Glomerular endothelial cell (primary cell): ENCODE measurements at places on chromosomes 1 and 21. TPM values are rescaled to one million over a fixed set of nuclear protein-coding genes. Genes with fewer than 3 reads are reported as not detected.

OR6K3 gene
- not detected in 2 replicates for total RNA-seq

- no peak for DNase-seq
Measured at GRCh38 chr1:172544481-172545104, 11.6 kb downstream of the SUCO start.

- no peak for DNase-seq
Measured at GRCh38 chr1:23168445-23169194, at the start of gene LUZP1. LUZP1 (minus strand) TSS chr1:23168856.

DNA sequence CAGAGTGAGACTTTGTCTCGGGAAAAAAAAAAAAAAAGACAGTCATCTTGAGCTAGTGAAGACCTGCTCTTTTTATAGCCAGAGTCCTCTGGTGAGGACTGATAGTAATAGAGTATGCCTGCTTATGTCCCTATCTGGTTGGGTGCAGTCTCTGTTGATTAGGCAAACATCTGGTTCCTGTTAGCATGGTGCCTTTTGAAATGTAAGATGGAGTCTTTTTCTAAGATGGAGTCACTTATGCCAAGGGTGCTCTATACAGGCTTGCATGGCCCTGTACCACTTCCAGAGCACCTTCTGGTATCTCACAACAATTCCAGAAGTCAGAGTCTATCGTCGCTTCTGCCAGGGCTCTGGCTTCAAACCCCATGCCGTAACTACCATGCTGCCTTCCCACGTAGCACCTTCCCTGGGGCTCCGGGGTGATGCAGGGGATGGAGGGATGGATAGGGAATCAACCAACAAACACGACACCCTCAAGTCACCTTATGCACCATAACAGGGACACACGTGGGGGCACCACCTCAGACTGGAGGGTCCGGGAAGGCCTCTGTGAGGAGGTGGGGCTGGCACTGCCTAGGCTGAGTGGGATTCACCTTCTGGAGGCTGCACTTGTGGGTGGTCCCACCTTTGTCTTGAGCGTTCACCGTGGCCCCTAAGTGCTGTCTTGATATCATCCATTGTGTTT is 11.6 kb upstream of the PADI6 start:
- DNase-seq = no peak

- no peak for DNase-seq
Measured at GRCh38 chr1:160163615-160164014, 12.2 kb downstream of the ATP1A4 start.

DNA sequence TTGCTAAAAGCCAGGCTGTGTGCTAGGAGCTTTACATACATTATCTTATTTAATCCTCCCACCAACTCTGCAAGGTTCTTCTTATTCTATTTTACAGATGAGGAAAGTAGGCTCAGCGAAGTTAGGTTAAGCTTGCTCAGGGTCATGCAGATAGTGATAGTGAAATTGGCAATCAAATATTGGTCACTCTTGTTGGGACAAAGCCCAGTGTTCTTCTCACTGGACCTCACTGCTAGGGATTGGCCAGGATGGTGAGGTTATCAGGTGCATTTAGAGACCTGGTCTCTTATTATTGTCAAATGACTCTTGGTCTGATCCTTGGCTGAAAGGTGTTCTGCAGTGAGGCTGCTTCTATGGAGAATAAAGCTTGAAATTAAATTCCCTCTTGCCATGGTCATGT is 145.1 kb downstream of the CNIH3 start:
- DNase-seq = no peak

DNA sequence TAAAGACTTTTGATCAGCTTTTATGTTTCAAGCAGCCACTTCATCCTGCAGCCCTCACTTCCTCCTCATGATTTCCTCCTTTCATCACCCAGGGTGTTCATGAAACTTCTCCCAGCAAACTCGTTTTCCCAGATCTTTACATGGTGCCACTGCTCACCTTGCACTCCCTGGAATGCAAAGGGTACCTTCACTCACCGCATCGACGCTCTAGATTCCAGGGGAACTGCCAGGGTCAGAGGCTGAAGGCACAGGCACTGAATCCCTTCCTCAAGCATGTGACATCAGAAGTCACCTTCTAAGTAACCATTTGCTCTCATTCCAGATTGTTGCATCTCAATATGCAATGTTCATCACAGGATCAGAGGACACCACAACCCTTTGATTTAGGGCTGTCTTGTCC is 82.8 kb downstream of the PRKAB2 start:
- DNase-seq = no peak
